ENCODE measurements at places on chromosomes 7 and 10.

- peak; percentile 54 for DNase-seq
Measured at GRCh38 chr10:46284286-46285229, 2.2 kb upstream of the ANTXRL start.

- DNase-seq: no peak
Measured at GRCh38 chr7:143280160-143280559, 4.6 kb upstream of the TMEM139 start.

DNA sequence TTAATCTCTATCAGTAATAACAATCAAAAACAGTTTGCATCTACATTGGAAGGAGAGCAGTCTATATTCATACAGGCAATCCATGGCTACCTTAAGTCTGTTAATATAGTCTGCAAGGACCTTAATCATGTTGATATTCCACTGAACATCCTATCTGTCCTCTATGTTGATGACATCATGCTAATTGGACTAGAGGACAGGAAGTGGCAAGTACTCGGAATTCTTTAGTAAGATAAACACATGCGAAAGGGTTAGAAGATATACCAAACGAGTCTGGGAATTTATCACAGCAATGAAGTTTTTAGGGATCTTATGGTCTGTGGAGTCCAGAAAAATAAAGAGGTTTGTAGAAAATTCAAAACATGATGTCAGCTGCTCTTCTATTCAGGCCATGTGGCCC is 11.3 kb upstream of the SAMD9L start:
- no peak for DNase-seq

DNA sequence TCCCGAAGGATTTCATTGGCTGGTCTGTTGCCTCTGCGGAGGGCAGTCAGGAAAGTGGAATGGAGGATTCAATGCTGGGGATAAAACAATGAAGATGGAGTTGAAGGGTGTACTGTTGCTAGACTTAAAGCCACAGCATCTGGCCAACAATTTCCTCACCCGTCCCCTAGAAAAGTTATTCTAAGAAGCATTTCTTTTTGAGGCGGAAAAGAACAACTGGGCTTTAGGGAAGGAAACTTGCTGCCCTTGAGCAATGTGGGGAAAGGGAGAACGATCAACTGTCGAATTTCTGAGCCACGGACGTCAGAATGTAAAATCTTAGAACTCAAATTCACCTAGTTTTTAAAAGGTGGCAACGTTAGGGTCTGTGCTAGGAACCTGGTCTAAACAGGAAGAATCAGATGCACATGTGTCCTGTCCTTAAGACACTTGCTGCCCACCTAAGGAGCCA is 664 bp downstream of the FMC1 start:
- no peak for DNase-seq

DNA sequence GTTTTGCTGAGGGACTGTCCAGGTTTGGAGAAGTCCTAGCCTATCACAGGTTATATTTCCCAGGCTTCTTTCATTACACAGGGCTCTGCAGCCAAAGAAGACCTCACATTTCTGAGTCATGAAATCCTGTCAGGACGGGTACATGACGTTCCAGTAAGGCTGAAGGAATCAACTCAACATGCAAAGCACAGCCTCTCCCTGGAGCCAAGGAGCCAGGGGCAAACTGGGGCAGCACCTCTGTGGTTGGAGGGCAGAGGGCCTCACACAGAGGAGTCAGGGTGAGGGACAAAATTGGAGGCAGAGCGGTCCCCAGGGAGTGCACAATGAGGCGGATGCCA is 116.3 kb upstream of the GDF10 start:
- no peak for DNase-seq

Data from activated CD4-positive, alpha-beta T cell treated with anti-CD3 and anti-CD28 coated beads, Interleukin-2, amount 50 U/mL, for 4 hours (primary cell).